ENCODE measurements at places on chromosomes 13 and 19.

DNA sequence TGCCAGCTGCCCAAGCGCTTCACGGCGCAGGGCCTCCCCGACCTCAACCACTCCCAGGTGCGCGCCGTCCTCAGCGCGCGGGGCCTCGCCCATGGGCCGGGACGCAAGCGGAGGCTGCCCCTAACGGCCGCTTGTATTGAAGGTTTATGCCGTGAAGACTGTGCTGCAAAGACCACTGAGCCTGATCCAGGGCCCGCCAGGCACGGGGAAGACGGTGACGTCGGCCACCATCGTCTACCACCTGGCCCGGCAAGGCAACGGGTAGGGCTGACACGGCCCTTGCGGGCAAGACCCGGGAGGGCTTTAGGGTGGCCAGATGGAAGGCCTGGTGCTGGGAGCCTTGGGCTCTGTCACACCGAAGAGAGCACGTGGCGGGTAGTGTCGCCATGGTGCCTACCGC is 23.2 kb downstream of the UPF1 start:
- DNase-seq: no peak

- no peak for DNase-seq
Observed at GRCh38 chr19:39060171-39060570, 24.0 kb upstream of the ACP7 start.

- no peak for DNase-seq
Observed at GRCh38 chr19:30552593-30552992, 180.4 kb downstream of the ZNF536 start.

GRCh38 chr13:91155512-91156114 is 191.9 kb upstream of the MIR17HG start:
- DNase-seq: no peak

DNA sequence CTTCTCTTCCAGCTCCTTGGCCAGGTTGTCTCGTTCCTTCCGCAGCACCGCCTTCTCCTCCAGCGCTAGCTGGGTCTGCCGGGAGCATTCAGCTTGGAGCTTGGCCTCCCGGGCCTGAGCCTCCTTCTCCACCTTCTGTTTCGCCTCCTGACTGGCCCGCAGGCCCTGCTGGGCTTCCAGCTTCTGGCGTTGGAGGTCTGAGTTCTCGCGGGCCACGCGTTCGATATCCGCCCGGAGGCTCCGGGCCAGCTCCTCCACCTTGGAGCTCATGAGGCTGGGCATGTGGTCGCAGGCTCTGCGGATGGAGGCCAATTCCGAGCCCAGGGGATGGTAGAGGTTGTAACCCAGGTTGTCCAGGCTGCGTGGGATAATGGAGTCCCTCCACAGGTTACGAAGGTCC is 11.8 kb downstream of the PLVAP start:
- no peak for DNase-seq

DNA sequence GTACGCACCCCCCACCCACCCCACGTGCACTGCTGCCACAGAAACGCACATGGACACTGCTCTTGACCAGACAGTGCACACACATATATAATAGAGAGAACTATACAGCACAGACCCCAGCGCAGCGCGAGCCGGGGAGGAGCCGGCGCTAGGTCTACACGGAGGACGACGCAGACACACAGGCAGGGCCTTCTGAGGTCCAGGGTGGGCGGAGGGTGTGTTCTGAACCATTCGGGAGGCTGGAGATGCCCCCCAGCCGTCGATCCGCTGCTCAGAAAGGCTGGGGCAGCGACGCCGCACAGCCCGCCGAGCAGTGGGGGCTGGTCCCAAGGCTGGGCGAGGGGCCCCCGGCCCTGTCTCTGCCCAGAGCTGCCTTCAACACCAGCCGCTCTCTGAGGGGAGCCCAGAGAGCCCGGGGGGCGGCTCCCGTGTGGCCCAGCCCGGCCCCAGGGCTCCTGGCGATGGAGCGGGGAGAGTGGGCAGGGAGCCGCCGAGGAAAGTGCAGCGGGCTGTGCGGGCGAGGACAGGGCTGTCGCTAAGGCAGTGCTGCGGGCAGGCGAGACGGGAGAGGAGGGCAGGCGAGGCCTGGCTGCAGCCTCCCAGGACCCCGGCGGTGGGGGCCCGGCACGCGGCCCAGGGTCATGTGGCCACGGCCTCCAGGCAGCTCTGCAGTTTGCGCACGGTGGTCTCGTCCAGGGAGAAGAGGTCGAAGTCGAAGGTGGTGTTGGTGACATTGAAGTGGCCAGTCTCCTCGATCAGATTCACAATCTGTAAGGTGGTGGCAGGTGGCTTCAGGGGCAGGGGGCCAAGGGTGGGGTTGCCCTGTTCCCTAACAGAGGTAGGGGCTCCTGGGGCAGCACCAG is 67.1 kb downstream of the MLLT1 start:
- DNase-seq: no peak

GRCh38 chr13:95020298-95020987 is 280.8 kb downstream of the ABCC4 start:
- DNase-seq: no peak

- no peak for DNase-seq
Observed at GRCh38 chr13:110062777-110063442, 244.0 kb downstream of the COL4A1 start.

DNA sequence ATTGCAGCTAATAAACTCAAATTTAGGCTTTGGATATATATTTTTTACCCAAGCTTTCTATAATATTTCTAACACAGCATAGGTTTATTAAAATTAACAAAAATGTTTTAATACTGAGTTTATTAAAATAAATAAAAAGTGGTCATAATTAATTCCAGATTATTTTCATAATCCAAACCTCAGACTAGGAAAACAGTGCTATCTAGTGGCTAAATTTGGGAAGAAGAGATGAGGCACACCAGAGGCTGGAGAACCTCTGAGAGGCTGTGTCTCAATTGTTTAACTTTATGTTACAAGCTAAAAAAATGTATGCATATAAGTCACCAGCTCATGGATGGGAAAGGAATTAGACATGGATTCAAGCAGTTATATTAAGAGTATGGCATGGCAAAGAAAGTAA is 392.5 kb downstream of the DIAPH3 start:
- peak; percentile 8 for DNase-seq

- no peak for DNase-seq
Observed at GRCh38 chr13:37368501-37368900, 230.1 kb downstream of the POSTN start.

- DNase-seq: no peak
Observed at GRCh38 chr13:114095486-114095885, 36.9 kb downstream of the RASA3 start.

GRCh38 chr19:4172861-4173473 is 9.4 kb downstream of the SIRT6 start:
- DNase-seq: peak; percentile 42

DNA sequence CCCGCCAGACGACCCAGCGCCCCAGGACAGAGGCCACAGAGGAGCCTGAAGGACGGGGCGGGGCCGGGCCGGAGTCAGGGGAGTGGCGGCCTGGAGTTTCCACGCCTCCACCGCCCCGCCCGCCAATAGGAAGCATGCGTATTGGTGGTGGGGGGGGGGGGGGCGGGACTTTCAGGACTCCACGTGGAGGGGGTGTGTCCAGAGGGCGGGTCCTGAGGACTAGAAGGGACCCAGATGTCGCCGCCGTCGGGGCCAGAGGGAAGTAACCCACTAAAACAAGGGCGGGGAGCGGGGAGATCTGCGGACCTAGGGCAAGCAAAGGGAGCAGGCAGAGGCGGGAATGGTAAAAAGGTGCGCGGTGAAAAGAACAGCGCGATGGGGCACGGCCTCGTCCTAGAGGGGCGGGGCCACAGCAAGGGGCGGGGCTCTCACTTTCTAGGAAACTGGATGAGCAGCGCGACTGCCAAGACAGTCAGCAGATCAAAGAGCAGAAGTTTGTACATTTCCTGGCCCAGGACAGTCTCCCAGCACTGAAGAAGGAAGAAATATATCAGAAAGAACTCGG is 2.8 kb upstream of the LENG1 start:
- peak; percentile 93 for DNase-seq

DNA sequence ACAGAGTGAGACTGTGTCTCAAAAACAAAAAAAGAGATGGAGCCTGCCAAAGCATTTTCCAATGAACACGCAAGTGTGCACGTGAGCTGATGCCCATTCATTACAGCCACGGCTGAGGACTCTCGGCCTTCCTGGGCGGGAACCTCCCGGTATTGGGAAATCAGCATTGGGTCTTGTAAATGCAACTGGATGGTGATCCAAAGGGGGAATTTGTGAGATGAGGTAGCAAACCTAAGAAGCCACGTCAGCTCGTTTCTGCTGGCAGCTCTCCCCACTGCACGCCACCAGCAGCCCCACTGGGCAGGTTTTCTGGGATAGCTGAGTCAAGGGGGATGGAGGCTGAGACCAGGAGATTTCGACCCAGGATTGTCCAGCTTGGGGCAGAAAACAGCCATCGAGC is 11.5 kb downstream of the C13orf46 start:
- no peak for DNase-seq

GRCh38 chr13:98267080-98267912 is 90.2 kb upstream of the RNF113B start:
- no peak for DNase-seq

DNA sequence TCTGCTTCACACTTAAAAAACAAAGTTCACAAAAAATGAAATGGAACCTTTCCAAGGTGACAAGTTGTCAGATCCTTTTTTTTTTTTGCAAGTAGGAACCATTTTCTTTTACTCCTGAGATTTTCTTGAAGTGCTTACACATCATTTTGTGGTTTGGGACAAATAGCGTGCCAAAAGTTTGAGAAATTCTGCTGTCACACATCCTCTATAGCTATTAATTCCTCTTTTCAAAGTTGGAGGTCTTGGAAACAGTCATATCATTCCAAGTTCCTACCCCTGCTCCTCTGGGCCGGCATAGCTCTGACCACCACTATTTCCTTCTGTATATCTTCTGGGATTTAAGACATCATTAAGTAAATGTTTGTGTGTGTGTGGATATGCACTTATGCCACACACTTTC is 421.6 kb upstream of the SLC10A2 start:
- no peak for DNase-seq

DNA sequence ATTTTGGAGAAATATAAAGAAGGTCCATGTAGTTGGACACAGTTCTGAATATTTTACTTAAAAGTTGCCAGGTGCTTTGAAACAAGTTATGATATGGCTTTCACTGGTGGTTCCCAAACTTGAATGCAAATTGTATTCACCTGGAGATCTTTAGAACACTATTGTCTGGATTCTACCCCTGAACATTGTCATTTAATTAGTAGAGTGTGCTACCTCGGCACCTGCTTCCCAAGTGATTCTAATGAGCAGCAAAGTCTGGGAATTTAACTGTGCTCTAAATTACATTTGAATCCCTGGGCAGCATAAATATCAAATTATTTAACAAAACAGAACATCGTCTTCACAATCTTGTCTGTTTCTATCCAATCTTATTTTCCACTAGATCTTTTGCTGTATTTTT is 2483.3 kb downstream of the PCDH9 start:
- DNase-seq: no peak

DNA sequence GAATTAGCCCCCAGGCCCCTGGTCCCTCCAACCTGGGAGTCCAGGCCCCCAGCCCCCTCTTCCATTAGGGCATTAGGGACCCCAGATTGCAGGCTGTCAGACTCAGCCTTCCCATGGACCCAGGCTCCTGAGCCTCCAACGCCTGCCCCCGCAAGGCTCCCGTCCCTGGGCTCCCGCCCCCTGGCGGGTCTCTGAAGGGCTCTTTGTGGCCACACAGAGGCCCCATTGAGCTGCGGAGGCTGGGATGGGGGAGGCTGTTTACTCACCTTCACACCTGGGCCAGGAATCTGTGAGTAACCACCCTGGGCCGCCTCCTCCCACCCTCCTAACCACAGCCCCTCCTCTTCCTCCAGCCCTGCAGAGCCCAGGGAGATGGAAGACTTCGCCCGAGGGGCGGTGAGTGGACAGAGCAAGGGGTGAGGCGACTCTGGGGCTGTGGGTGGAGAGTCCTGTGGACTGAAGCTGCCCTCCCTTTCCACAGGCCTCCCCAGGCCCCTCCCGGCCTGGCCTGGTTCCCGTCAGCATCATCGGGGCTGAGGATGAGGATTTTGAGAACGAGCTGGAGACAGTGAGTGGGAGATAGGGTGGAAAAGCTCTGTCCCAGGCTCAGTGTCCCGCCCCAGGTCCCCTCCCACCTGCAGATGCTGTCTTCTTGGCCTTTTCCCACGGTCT is 4.9 kb downstream of the ARHGEF1 start:
- peak; percentile 96 for DNase-seq

DNA sequence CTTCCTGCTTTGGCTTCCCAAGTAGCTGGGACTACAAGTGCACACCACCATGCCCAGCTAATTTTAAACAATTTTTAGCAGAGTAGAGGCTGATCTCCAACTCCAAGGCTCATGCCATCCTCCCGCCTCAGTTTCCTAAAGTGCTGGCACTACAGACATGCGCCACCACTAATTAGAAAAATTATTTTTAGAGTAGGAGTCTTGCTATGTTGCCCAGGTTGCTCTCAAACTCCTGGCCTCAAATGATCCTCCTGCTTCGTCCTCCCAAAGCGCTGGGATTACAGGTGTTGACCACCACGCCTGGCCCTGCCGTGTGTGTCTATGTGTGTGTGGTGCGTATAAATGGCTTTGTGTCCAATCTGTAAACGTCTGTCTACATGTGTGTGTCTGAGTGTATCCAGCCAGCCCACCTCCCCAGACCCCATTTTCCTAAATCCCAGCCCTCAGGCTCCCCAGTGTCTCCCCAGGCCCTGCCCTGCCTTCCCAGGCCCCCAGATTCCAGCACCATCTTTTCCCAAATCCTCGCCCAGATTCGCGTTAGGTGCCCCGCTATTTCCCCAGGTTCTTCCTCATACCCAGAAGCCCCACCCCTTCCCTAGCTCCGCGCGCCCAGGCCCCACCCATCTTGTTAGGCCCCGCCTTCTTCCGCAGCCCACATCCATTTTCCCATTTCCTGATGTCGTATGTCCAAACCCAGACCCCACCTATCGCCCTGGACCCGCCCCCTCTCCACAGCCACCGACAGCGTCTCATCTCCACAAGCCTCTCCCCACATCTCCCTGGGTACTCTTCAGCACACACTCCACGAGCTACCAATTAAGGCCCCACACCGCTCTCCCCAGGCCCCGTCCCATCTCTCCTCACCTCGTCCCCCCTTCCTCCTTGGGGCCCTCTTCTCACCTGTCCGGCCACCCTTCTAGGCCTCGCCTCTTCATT is 24.9 kb downstream of the SLC8A2 start:
- peak; percentile 78 for DNase-seq

- DNase-seq: no peak
Observed at GRCh38 chr13:32073180-32073864, 41.7 kb downstream of the FRY start.

DNA sequence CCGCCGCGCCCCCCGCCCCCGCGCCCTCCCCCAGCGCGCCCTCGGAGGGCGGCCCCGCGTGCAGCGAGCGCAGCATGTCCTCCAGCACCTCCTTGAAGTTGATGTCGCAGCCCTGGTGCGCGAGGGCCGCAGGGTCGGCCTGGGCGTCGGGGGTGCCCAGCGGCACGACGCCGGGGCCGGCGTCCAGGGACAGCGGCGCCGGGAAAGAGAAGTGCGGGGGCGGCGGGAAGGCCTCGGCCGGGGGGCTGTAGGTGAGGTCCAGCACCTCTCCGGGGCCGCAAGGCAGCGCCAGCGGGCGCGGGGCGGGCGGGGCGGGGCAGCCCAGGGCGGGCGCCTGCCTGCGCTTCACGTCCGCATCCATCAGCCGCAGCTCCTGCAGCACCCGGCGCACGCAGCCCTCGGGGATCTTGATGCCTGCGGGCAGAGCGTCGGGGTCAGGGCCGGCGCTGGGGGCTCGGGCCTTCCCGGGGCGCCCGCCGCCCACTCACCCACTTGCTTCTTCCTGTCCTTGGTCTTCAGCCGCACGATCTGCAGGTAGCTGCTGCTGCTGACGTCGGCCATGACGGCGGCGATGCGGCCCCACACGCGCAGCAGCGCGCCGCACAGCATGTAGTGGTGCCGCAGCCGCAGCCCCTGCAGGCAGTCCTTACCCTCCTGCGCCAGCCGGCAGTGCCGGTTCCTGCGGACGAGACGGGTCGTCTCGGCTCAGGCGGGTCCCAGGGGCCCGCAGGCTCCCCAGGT is 4.7 kb downstream of the GPX4 start:
- DNase-seq: no peak
